ENCODE measurements at places on chromosomes 7 and 10. TPM values are rescaled to one million over a fixed set of nuclear protein-coding genes. Genes with fewer than 3 reads are reported as not detected.

- DNase-seq, result no peak
Observed at GRCh38 chr7:31788883-31789680, 102.1 kb downstream of the PPP1R17 start.

GRCh38 chr7:69908454-69908853 lies 310.2 kb downstream of the AUTS2 start:
- no peak for DNase-seq

GRCh38 chr7:1410992-1411391 lies 48.3 kb downstream of the MICALL2 start:
- DNase-seq, result no peak

Gene LOXL4
- total RNA-seq, result not detected

Gene NRBF2
- total RNA-seq, result 21.1 TPM
